ENCODE measurements at places on chromosomes 4 and X.

GRCh38 chr4:74624351-74625151, 169.8 kb downstream of the BTC start:
- no peak for DNase-seq

- no peak for DNase-seq
Measured at GRCh38 chrX:134990801-134991481, at the start of gene SMIM10. Gene SMIM10, plus strand, starts transcription at chrX:134990991. Its CDS starts 105 bp downstream, at chrX:134991096.

GRCh38 chr4:15250021-15250441, 177.8 kb upstream of the C1QTNF7 start:
- no peak for DNase-seq

- no peak for DNase-seq
Measured at GRCh38 chr4:185468999-185469398, 2.5 kb downstream of the CCDC110 start.

GRCh38 chr4:184934961-184935360, 83.3 kb upstream of the HELT start:
- DNase-seq, result no peak

- DNase-seq, result no peak
Measured at GRCh38 chrX:12378706-12379105, 240.4 kb downstream of the FRMPD4 start.

DNA sequence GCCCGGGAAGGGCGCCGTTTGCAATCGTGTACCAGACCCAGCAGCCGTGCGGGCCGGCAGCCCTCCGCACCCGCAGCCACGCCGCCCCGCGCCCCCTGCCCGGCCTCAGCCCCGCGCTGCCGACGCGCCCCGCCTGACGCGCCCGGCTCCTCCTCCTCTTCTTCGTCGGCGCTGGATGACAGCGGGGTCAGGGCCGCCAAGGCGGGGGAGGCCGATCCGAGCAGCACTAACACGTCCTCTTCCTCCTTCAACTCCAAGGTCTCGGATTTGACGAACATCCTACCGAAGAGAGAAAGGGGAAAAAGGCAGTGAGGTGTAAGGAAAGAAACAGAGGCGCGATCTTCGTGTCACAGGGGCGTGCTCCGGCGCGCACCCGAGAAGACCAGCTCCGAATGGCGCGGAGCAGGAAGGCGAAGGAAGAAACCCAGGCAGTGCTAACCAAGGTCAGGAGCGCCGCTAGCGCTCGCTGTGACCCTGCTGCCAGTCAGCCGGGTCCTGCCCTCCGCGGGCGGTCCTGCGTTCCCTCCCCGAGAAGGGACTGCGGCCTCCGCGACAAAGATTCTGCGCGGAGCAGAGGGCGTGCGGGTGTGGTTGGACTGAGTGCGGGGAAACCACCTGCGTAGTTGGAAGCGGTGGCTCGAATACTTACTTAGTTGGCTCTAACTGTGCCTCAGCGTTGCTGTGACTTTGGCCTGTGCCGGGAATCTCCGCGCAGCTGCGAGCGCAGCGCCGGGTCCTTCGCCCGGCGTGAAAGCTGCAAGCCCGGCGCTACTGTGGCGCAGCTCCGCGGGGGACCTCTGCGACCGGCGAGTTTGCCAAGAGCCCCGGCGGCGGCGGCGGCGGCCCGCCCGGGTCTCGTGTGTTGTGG, 548 bp downstream of the NEUROG2 start:
- no peak for DNase-seq

- DNase-seq, result no peak
Measured at GRCh38 chr4:76011700-76012387, 4.5 kb upstream of the CXCL9 start.

DNA sequence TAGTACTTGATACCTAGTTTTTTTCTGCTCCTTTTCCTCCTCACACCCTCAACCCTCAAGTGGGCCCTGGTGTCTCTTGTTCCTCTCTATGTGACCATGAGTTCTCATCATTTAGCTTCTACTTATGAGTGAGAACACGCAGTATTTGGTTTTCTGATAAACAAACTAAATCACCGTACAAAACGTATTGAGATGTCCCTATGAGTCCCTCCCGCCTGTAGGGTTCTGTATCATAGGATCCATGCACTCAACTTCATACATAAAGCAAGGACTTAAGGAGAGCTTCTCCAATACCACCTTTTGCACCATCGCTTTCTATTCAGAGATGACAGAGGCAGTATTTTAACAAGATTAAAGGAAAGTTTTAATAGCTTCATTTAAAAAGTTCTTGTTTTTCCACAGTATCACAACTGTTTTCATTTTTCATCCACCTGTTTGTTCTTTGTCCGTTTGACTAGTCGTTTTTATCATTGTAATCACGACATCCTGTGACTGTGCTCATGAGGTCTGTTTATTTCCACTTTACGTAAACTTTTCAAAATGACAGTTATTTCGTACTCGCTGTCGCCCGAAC, 457 bp upstream of the RAB9A start:
- DNase-seq, result no peak
